ENCODE measurements at places on chromosomes 2 and 18.

DNA sequence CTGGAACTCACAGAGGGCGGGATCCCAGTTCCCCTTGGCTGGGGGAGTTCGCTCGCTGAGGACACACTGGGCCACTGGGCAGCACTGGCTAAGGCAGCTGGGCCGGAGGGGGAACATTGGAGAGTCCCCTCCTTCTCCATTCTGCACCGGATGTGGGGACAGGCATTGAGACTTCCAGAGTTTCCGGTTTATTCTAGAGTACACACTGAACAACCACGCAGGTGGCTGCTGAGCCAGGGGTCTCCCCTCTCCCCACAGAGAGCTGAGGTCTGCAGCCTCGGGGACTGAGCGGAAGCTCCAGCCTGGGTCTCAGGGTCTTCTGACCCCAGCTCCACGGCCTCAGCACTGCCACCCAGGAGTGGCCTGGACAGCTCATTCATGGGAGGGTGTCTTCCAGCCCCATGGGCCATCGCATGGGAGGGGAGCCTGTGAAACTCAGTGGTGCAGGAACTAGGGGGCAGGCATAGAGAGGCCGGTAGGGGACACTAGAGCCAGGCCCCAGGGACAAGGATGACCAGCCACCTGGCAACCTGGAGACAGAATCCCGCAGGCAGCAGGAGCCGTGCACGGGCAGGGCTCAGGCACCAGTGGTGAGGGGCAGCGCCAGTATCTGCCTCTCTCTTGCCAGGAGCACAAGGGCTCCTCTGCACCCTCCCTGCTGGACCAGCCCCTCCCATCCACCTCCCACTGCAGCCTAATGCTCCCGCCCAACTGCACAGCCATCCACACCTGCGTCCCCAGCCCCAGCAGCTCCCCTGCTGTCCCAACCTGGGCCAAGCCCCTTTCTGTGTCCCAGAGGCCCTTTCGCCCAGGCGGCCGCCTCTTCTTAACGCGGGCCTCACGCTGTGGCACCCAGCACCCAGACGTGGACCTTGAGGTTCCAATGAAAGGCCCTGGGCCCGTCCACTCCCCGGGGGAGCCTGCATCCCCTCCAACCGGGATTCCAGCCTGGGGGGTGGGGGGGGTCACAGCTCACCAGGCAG lies 45.1 kb upstream of the GPC1 start:
- no peak for DNase-seq

DNA sequence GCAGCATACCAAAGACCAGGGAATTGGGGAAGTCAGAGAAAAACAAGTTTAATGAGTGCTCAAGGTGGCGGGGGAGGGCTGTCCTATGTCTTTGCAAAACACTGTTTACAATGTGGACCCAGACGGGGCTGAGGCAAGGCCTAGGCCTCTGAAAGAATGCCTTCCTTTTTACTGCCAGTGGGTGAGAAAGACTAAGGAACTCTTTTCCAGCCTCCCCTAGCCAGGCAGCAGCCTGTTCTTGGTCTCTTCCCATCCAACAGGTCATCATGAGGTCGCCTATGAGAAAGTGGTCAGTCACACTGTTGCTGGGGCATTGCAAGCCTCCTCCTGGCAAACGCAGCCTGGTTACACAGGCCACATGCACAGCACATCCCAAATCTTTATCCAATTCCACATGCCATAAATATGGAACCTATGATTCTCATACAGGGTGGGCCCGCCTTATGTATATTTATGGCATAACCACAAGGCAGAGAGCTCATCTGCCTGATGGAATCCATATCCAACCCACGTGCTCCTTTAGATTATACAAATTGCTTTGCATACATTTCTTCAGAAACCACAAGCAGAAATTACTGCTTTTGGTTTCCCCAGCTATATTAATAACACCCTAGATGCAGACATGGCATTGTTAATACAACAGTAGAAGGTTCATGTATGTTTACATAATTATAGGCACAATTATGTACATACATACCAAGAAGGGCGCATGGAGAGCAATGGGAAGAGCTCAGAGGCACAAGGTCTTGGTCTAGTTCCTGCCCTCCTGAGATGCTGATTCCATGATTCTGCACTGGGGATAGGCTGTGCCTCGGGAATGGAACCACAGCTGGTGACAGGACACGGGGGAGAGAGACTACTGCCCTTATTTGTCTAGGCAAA lies 48.6 kb downstream of the NRP2 start:
- no peak for DNase-seq

DNA sequence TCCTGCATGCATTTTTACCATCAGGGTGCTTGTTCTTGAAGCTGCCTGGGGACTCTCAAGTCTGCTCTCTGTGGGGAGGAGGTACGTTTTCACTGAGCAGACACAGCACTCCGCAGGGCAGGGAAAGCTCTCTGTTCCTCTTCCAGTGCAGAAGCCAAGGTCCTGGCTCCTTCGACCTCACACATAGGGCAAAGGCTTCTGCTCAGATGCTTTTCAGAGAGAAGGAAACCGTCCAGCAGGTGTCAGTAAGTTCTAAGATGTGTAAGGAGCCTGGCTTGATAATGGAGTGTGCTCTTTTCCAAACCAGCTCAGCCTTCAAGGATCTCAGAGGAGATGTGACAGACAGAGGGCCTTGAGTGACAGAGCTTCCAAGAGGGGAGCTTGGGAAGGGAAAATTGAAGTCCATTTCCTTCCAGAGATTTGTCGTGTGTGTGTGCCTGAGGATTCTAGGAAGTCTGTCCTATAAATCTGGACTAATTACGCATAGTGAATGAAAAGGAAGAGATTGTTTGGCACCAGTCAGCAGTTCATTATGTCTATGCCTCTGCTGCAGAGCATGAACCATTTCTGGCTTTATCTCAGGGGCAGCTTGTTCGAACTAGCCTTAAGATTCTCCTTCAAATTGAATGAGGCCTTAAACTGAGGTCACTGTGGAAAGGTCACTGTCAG lies 67.3 kb upstream of the UPP2 start:
- DNase-seq, result no peak

DNA sequence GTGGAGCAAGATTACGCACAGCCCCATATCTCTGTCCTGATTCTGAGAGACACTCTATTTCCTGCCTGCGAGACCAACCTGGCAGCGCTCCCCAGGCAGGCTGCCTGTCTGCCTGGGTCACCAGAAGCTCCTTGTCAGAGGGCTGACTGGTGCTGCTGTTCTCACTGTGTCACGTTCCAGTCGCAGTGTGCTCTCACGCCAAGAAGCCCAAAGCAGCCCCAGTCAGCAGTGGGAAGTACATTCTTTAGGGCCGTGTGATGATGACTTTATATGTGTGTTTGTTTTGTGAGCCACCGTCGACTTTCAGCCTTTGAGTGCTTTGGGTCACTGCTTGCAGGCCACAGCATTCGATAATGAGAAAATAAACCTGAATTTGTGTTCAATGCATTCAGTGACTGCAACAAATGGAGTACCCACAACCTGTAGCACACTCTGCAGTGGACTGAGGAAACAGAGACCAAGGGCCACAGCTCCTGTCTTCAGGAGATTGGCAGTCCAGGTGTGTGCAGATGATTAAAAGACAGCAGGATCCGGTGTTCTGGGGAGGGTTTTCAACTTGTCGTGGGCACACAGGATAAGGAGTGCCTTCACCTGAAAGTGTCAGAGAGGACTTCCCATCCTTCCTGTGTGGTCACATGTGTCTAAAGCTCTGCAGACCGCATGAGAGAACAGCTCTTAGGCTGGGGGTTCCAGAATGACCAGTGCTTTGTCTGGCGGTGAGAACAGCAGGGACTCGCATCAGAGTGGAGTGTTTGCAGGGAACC lies 4.8 kb downstream of the TNFRSF11A start:
- no peak for DNase-seq

DNA sequence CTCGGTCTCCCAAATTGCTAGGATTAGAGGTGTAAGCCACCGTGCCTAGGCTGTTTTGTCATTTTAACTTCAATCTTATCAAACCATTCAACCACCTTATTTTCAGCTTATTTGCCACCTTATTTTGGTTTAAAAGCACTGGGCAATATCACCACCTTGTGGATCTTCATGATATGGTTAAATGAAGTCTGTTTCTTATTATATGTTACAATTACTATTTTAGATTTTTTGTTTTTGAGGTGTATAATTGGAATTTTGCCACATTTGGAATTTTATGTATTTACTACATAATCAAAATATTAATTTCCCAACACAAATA lies 43.8 kb upstream of the SCN9A start:
- no peak for DNase-seq

Data from stimulated activated CD8-positive, alpha-beta memory T cell treated with anti-CD3 and anti-CD28 coated beads, Interleukin-4, amount 100 ng/mL, for 1 hour (primary cell).